Glutamatergic neuron (in vitro differentiated cells): ENCODE measurements at places on chromosomes 11 and 22. TPM values are rescaled to one million over a fixed set of nuclear protein-coding genes. Genes with fewer than 3 reads are reported as not detected.

GRCh38 chr11:129976328-129976727 lies 26.3 kb downstream of the PRDM10 start:
- H3K27me3 ChIP-seq = peaks cover 2% of the 10 kb centered on the region
- H3K27ac ChIP-seq = no peak overlapping the region
- no peak overlapping the region for H3K4me3 ChIP-seq
- no peak for DNase-seq
- H3K36me3 ChIP-seq = no peaks in the 10 kb centered on the region

- H3K27ac ChIP-seq = peak within 1 kb of the TSS; percentile 15
- H3K27me3 ChIP-seq = peaks cover 12% of the 10 kb centered on the region
- H3K4me1 ChIP-seq = peaks cover 14% of the 10 kb centered on the region
- H3K36me3 ChIP-seq = peaks cover 6% of the 10 kb centered on the region
These were observed at the start of gene RHOG for GRCh38 chr11:3840870-3841425. TSS of gene RHOG (minus strand) at chr11:3840959. CDS start at chr11:3828138, 12,821 bp downstream.

DNA sequence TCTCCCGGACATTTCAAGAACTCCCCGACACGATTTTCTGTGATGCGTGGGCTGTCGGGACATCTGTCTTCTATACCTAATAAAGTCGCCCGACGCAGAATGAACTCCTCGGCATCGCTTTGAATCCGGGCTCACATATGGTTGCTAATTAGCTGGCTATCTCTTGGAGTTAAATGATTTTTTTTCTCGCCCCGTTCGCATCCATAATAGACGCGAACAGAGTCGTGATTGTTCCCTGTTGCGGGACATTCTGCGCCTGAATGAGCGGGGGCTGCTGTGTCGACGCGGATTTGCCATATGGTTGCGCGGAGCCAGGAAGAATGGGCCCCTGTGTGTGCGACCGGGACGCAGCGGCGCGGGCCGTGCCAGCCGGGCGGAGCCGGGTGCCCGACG lies 16.4 kb downstream of the CDKN1C start:
- peak overlapping the region; percentile 99 for H3K27ac ChIP-seq
- peaks cover 21% of the 10 kb centered on the region for H3K27me3 ChIP-seq
- peaks cover 22% of the 10 kb centered on the region for H3K4me1 ChIP-seq
- DNase-seq = peak; percentile 38

- H3K36me3 ChIP-seq = no peaks in the 10 kb centered on the region
- no peak within 1 kb of the TSS for H3K4me3 ChIP-seq
- peak within 1 kb of the TSS; percentile 8 for H3K27ac ChIP-seq
- H3K4me1 ChIP-seq = peaks cover 4% of the 10 kb centered on the region
- H3K27me3 ChIP-seq = peaks cover 2% of the 10 kb centered on the region
These were observed at the start of gene USP2 for GRCh38 chr11:119381181-119381988. TSS of gene USP2 (minus strand) at chr11:119381690. CDS start at chr11:119373480, 8,210 bp downstream.

GRCh38 chr11:117290809-117291396 lies at the start of gene BACE1-AS:
TSS of gene BACE1-AS (plus strand) at chr11:117291346.
- H3K27ac ChIP-seq = no peak within 1 kb of the TSS
- no peak for DNase-seq
- no peak within 1 kb of the TSS for H3K4me3 ChIP-seq
- peaks cover 5% of the 10 kb centered on the region for H3K36me3 ChIP-seq
- H3K4me1 ChIP-seq = no peaks in the 10 kb centered on the region

DNA sequence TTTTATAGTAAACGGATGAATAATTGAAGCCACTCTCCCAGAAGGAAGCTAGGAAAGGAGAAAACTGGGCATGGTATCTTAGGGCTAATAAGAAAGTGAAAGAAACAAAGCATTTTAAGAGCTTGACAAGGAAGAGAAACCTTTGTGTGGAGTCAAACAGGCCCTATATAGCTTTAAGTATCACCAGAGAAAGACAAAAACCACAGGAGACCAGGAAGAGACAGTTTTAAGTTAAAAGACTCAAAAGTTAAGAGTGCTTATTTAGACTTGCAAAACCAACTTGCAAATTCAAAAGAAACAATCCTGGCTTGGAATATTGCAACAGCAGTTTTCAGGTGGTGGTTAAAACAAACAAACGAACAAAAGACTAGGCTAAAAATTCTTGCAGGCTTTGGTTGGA lies 3.4 kb downstream of the PAK1 start:
- peaks cover 40% of the 10 kb centered on the region for H3K4me1 ChIP-seq
- H3K36me3 ChIP-seq = no peaks in the 10 kb centered on the region
- H3K27me3 ChIP-seq = peaks cover 10% of the 10 kb centered on the region
- peak overlapping the region; percentile 83 for H3K4me3 ChIP-seq
- no peak overlapping the region for H3K27ac ChIP-seq
- DNase-seq = no peak

- no peak overlapping the region for H3K4me3 ChIP-seq
- H3K36me3 ChIP-seq = peaks cover 16% of the 10 kb centered on the region
- H3K27me3 ChIP-seq = no peaks in the 10 kb centered on the region
- no peak for DNase-seq
These were observed 17.7 kb upstream of the TMPRSS5 start for GRCh38 chr11:113723787-113724186.

GRCh38 chr11:76803811-76804600 lies 20.9 kb downstream of the TSKU start:
- peaks cover 7% of the 10 kb centered on the region for H3K4me1 ChIP-seq
- no peak overlapping the region for H3K4me3 ChIP-seq
- DNase-seq = no peak
- H3K36me3 ChIP-seq = no peaks in the 10 kb centered on the region
- no peak overlapping the region for H3K27ac ChIP-seq

- H3K4me1 ChIP-seq = no peaks in the 10 kb centered on the region
- no peaks in the 10 kb centered on the region for H3K36me3 ChIP-seq
- no peak overlapping the region for H3K27ac ChIP-seq
- H3K4me3 ChIP-seq = no peak overlapping the region
These were observed 6.1 kb upstream of the ASCL3 start for GRCh38 chr11:8948886-8949285.

GRCh38 chr11:133082841-133083488 lies 449.3 kb downstream of the OPCML start:
- H3K4me3 ChIP-seq = peak overlapping the region; percentile 78
- H3K27me3 ChIP-seq = peaks cover 5% of the 10 kb centered on the region
- H3K4me1 ChIP-seq = peaks cover 10% of the 10 kb centered on the region

GRCh38 chr22:20532256-20532993 lies 25.0 kb downstream of the MED15 start:
- H3K4me3 ChIP-seq = no peak overlapping the region
- H3K27ac ChIP-seq = peak overlapping the region; percentile 40
- H3K27me3 ChIP-seq = peaks cover 7% of the 10 kb centered on the region
- H3K36me3 ChIP-seq = peaks cover 4% of the 10 kb centered on the region
- peaks cover 36% of the 10 kb centered on the region for H3K4me1 ChIP-seq

GRCh38 chr11:131962818-131963217 lies 592.4 kb downstream of the NTM start:
- H3K4me3 ChIP-seq = no peak overlapping the region
- H3K27ac ChIP-seq = no peak overlapping the region
- H3K36me3 ChIP-seq = no peaks in the 10 kb centered on the region
- H3K4me1 ChIP-seq = peaks cover 7% of the 10 kb centered on the region

GRCh38 chr11:107478922-107479321 lies 21.3 kb upstream of the CWF19L2 start:
- DNase-seq = no peak
- no peak overlapping the region for H3K27ac ChIP-seq
- no peaks in the 10 kb centered on the region for H3K4me1 ChIP-seq
- no peaks in the 10 kb centered on the region for H3K27me3 ChIP-seq
- H3K4me3 ChIP-seq = no peak overlapping the region

DNA sequence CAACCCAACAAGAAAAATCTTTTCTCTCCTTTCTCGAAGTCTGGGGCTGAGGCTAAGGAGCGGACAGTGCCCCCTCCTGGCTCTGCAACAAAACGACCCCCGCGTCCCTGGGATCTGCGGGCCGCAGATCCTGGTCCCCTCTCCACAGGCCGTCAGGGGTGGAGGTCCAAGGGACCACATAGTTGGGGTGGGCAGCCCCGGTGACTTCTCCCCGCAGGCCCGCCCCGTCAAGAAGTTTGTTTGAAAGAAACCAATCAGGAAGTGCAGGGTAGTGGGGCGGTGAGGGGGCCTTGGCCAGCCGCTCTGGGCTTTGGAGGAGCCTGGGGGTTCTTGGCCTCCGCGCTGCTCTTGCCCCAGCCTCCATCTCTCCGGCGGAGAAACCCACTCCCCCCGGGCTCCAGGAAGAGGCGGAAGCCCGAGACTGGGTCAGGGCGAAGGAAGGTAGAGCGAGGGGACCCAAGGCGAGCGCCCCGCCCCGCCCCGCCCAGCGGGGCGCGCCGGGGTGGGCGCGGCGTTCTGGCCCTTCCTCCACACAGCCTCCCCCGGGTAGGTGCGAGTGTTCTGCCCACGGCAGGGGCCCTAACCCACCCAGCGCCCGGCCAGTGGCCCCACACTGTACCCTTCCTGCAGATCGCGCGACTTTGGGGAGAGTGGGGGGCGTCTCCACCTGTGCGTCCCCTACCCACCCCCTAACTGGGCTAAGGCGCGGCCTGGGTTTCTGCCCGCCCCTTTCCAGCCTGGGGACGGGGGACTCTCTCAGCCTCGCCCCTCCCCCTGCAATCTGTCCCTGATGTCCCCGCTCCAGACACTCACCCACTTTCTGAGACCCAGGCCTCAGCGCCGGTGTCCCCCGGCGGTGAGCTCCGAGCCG lies 1.3 kb downstream of the TP53I11 start:
- peak overlapping the region; percentile 86 for H3K27ac ChIP-seq
- peak; percentile 80 for DNase-seq
- H3K27me3 ChIP-seq = peaks cover 17% of the 10 kb centered on the region
- no peaks in the 10 kb centered on the region for H3K36me3 ChIP-seq
- H3K4me3 ChIP-seq = peak overlapping the region; percentile 91
- peaks cover 54% of the 10 kb centered on the region for H3K4me1 ChIP-seq

- H3K4me1 ChIP-seq = no peaks in the 10 kb centered on the region
- H3K27ac ChIP-seq = no peak overlapping the region
- H3K27me3 ChIP-seq = no peaks in the 10 kb centered on the region
- H3K36me3 ChIP-seq = no peaks in the 10 kb centered on the region
These were observed 1189.6 kb downstream of the LRRC4C start for GRCh38 chr11:40269865-40270264.

Gene MUC2
- not detected for total RNA-seq

Gene FAR1
- total RNA-seq = 74.4 TPM

Gene RAG1
- total RNA-seq = 0.39 TPM

Gene MPPED1
- total RNA-seq = 0.37 TPM
